NCI-H187 treated with DMSO at 0.1 percent for 48 hours (cell line): ENCODE measurements at places on chromosomes 7 and 10.
A peak's percentile ranks its signal among the peaks of the same experiment; 100 is the strongest.

DNA sequence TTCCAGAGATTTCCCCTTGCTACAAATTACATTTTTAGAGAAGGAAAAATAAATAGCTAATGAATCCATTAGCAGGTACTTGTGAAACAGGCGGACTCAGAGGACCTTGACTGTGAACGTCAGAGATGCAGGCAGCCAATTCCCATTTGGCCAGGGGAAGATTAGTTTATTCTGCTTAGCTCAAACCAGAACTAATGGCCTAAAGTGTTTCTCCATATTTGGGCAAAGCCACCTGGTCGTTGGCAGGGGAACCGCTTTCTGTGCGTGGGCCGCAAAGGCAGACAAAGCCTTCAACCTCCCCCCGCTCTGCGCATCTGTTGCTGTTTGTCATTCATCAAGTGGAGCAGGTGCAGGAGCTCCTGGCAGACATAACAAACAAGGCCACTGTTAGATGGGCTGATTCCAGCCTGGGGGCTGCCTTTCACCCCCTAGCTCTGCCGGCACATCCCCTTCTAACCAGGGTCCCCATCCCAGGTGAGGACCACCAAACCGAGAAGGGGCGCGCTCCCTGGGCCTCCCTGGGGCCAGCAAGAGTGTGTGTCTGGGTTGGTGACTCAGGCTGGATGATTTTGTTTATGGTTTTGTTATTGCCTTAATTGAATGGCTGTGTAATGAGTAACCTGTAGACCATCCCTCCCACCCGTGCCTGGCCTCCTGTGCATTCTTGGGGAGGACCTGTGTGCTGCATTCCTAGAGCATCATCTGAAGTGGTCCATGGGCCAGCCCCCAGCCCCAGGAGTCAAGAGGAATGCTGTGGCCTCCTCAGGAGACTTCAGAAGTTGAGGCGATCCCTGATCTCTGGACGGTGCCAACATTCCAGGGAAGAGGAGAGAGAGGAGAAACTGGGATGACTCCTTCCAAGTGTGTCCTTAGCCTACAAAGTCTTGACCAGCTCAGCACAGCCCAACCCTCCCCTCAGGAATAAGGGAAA is 14.5 kb upstream of the CPA1 start:
- DNase-seq: peak; percentile 98

DNA sequence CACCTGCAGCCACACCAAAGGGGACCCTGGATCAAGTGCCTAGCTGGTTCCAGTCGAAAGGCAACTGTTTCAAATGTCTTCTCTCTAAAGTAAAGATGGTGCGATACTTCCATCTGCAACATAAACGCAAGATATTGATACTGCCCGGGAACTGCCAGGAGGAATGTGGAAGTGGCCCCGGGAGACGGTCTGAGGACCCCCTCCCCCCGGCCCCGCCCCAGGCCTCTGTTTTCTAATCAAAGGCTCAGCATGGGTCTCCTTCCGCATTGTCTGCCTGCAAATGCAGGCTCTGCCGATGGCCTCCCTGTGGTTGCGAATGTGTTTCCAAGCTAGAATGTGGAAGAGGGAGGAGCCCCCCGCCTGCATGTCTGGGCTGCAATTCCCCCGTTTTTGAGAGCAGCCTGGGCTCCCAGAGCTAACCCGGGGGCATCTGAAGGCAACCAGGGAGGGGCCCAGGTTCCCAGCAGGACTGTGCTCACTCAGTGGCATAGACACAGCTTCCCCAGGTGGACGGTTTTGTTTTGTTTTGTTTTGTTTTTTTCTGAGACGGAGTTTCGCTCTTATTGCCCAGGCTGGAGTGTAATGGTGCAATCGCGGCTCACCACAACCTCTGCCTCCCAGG is 223.9 kb upstream of the PPP2R2D start:
- no peak for DNase-seq

DNA sequence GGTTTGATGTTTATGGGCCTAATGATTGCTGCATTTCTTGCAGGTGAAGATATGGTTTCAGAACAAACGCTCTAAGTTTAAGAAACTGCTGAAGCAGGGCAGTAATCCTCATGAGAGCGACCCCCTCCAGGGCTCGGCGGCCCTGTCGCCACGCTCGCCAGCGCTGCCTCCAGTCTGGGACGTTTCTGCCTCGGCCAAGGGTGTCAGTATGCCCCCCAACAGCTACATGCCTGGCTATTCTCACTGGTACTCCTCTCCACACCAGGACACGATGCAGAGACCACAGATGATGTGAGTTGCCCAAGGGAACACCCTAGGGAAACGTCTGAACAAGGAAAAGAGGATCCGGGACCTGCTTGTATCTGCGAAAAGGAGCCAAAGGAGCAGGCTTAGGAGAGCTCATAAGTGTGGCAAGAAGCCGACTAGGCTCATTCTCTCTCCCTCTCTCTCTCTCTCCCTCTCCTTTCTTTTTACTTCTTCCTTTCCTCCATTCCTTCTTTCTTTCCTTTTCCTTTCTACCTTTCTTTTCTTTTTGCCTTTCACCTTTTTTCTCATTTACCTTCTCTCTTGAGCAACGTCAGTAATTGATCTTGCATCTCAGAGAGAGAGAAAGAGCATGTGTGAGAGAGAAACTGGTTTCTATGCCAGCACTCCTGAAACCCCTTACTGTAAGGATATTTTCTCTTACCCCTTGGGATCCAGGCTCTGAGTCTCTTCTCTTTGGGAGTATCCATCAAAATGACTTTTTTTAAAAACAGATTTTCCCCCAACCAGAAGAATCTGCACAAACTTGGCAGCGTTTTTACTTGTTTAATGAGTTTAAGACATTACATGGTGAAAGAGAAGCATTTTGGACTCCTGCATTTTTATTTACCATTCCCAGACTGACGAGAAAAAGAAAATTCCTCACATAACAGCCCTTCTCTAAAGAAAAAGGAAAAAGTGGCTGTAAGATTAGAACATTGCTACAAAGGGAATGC is 4.7 kb downstream of the DLX6 start:
- no peak for DNase-seq

DNA sequence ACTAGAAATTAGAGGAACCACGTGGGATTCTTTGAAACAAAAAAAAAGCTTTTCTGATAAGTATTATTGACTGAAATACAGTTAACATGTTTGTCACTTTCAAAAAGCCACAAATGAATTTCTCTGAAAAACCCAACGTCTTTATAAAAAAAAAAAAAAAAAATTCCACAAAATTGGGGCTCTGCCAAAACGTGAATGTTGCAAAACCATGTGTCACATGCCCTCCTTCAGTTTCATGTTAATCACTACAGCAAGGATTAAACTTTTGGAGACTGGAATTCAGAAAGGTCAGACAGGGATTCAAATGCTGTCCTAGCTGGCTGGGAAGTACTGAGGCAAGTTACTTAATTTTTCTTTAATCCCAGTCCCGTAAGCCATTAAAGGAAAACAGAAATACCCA is 278.0 kb upstream of the KLF14 start:
- no peak for DNase-seq

- no peak for DNase-seq
Measured at GRCh38 chr7:33107136-33108066, 1.8 kb downstream of the RP9 start.

DNA sequence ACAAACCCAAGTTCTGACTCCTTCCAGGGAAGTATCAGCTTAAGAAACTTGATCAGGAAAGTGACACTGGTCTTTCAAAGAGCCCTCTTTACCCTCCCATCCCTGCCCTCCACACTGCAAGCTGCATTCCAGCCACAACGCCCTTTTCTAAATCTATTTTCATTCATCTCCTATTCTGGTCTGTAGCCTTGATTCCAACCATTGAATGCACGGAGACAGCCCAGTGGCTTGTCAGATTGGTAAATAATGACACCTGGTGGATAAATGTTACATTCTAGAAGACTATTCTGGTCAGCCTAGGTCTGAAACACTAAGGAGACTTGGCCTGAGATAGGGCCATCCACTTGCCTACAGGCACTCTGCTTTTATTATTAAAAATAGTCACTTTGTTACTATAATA is 20.9 kb downstream of the MORN4 start:
- DNase-seq: no peak

DNA sequence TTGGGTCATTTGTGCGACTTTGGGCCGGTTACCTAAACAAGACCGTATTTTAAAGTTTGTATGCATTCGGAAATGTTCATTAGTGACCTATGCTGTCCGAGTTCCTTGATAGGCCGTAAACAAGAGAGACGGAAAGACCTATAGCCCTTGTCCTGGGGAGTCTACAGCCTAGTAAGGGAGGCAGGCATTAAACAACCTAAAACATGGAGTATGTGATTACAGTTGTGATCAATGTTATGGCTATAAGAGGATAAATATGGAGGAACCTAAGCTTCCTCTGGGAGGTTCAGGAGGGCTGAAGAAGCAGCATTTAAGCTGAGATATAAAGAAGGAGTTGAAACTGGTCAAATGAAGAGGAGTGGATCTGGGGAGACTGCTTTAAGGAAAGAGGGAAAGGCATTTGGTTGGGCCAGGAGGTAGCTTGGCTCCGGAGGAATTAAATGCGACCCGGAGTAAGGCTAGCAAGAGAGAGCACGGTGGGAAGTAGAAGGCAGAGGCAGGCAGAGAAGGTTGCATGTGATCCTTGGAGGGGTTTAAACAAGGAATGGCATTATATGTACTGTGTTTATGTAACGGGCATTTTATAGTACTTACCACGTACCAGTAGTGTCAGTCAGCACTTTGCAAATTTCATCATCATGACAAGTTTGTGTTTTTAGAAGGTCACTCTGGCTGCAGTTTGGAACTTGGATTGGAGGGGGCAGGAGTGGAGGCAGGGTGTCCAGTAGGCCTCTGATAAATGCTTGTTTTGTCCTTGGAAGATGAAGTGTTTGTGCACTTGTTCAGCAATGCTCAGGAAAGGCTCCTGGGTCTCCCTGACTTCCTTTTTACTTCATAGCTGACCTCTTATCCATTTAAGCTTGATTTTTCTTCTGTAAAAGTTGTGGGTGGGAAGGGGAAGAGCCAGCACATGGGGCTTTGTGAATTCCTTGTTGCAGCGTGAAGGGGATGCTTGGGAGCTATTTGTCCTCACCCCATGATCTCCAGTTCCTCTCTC is 1.0 kb upstream of the AVPI1 start:
- no peak for DNase-seq

- no peak for DNase-seq
Measured at GRCh38 chr7:107387573-107388219, 82.2 kb upstream of the GPR22 start.

DNA sequence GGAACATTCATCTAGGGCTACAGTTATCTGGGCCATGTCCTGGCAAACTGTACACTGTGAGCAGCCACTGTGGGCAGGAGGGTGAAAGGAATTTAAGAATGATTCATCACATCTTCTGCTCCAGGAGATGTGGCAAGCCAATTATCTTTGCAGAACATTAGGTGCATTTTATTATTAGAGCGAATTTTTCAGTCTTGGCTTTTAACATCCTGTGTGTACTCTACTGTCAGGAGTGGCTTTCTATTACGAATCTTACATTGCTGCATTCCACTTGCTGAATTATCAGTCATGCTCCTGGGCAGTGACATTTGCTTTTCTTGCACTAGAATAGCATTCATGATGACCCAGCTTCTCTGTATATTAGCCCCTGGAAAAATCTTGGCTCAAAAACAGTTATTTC is 109.2 kb upstream of the TARP start:
- DNase-seq: no peak

GRCh38 chr7:132243463-132243862 is 332.8 kb downstream of the PLXNA4 start:
- DNase-seq: no peak

DNA sequence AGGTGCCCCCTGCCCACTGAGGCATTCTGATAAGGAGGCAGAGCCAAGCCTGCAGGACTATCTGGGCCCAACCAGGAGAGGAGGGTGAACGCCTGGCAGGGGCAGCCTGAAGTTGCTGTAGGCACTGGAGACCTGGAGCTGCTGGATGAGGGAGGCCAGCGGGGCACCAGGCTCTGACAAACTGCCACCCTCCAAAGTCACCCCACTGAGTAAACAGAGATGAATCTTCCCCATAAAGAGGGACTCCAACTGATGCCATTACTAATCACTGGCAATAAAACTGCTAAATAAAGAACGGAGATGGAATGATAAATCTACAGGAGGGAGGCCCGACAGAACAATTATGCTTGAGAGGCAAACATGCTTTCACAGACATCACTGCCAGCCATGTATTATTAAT is 44.2 kb downstream of the DRGX start:
- DNase-seq: no peak

- DNase-seq: no peak
Measured at GRCh38 chr10:69568472-69569395, 4.5 kb downstream of the NEUROG3 start.

DNA sequence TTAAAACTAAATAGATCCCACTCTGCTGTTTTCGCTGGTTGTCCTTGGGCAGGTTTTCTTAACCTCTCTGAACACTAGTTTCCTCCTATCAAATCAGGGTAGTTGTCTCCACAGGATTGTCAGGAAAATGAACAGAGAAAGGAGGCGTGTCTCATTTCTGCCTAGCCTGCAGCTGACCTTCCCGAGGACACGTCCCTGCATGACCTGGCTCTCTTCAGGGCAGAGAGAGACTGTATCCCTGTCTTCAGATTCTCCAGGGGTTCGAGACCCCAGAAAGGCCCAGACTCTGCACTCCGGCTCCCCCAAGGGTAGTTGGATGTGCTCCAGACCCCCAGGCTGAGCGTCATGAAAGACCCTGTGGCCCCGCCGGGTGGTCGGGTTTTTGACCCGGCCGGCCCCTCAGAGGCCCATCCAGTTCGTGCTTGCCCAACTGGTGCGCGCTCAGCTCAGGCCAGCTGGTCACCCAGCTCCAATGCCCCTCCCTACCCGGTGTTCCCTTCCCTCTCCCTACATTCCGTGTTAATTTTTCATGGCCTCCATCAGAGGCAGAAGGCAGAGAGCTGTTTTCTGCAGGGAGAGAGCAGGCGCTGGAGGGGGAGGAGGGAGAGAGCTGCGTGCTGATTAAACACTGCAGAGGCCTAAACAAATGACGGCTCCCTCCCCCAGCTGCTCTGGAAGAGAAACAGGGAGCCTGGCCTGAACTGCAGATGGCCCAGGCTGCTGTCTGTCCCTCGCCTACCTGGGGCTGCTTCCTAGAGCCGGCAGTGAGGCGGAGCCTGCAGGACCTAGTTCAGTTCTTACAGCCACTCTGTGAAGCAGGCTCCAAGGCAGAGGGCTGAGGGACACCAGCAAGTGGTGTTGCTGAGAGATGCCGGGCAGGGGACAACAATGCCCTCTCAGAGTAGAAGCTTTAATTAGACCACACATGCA is 86.2 kb upstream of the PPIF start:
- no peak for DNase-seq

DNA sequence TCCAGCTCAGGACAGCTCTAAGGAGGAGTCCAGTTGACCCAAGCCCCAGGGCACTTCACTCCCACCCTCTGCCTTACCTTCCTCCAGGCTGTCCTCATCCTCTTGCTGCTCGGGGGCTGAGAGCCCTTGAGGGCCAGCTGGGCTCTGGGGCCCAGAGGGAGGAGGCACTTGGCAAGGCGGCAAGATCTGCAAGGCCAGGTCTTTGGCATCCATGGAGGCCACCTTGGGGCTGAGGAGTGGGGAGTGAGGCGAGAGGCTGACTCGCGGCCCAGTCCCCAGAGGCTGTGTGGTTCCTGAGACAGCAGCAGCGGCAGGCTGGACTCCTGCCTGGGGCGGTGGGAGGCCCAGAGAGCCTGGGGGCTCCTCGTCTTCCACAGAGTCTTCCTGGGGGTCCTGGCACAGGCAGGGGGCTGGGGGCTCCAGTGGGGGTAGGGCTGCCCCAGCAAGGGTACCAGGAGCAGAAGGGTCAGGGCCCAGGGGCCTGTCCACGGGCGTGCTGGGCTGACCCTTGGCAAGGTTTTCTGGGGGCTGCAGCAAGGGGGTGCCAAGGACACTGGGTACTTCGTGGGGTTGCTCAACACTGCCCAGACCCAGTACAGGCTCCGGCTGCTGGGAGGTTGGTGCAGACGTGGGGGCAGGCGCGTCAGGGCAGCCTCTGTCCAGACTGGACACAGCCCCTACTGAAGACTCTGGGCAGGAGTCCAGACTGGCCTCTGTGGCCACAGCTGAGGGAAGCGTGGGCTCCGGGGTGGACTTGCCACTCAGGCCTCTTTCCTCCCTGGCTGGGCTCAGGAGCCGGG is 6.5 kb downstream of the NACAD start:
- DNase-seq: no peak
